ENCODE measurements at places on chromosomes 2 and 18. TPM values are rescaled to one million over a fixed set of nuclear protein-coding genes. Genes with fewer than 3 reads are reported as not detected.

REEP1 gene
- 0.20 TPM for total RNA-seq

ASAP2 gene
- total RNA-seq, result 33.8 TPM

SKOR2 gene
- not detected for total RNA-seq

NEU4 gene
- 5.9 TPM for total RNA-seq

C2orf66 gene
- total RNA-seq, result not detected

TMEM131 gene
- 11.0 TPM for total RNA-seq

TRIM43 gene
- total RNA-seq, result not detected

SLC5A7 gene
- not detected for total RNA-seq

KCNG2 gene
- total RNA-seq, result not detected

ZSWIM2 gene
- not detected for total RNA-seq

ENOSF1 gene
- total RNA-seq, result 77.6 TPM

CFAP221 gene
- total RNA-seq, result 1.6 TPM

UGT1A6 gene
- total RNA-seq, result 130 TPM

LRPPRC gene
- 60.9 TPM for total RNA-seq

CAPN14 gene
- total RNA-seq, result 1.6 TPM

FAM110C gene
- 7.7 TPM for total RNA-seq

EMILIN1 gene
- total RNA-seq, result 0.58 TPM
